ENCODE measurements at places on chromosomes 2 and 18. TPM values are rescaled to one million over a fixed set of nuclear protein-coding genes. Genes with fewer than 3 reads are reported as not detected.

Gene LRP2
- total RNA-seq: 11.5 TPM

Gene MYO7B
- total RNA-seq: under 0.01 TPM

Gene ACTG2
- total RNA-seq: 0.23 TPM

Gene ACYP2
- 34.6 TPM for total RNA-seq

Gene SCN7A
- total RNA-seq: 19.6 TPM

Gene TMEM247
- not detected for total RNA-seq

Gene SIX2
- not detected for total RNA-seq

Gene ZC3H15
- total RNA-seq: 78.2 TPM

Gene BBS5
- total RNA-seq: 17.8 TPM

Gene FIGN
- total RNA-seq: 40.4 TPM

Gene PDE11A
- total RNA-seq: 3.9 TPM

Gene RAB6D
- 3.0 TPM for total RNA-seq

Gene FOXD4L1
- total RNA-seq: 0.69 TPM

Gene KIF5C
- total RNA-seq: 421 TPM

Gene MAP3K20
- total RNA-seq: 12.2 TPM

Gene ZNF385B
- 4.6 TPM for total RNA-seq

Gene HOXD8
- total RNA-seq: not detected

Gene OTOS
- not detected for total RNA-seq

Gene ARHGAP28
- 10.1 TPM for total RNA-seq

Gene SKA1
- 5.5 TPM for total RNA-seq

Gene TBR1
- total RNA-seq: 3.9 TPM

Gene SLC5A7
- 14.3 TPM for total RNA-seq

Gene HOXD10
- not detected for total RNA-seq

Gene ACAA2
- total RNA-seq: 25.6 TPM
